ENCODE measurements at places on chromosomes 4 and X. TPM values are rescaled to one million over a fixed set of nuclear protein-coding genes. Genes with fewer than 3 reads are reported as not detected.

GYPE gene
- 2.1 TPM for total RNA-seq

SPP1 gene
- total RNA-seq: 0.32 TPM

CTAG1A gene
- not detected for total RNA-seq

SSX2 gene
- not detected for total RNA-seq

ADRA2C gene
- 0.65 TPM for total RNA-seq

CSAG3 gene
- not detected for total RNA-seq

SMR3B gene
- total RNA-seq: not detected

All from articular chondrocyte of knee joint (primary cell).